ENCODE measurements at places on chromosomes 16 and 17.

DNA sequence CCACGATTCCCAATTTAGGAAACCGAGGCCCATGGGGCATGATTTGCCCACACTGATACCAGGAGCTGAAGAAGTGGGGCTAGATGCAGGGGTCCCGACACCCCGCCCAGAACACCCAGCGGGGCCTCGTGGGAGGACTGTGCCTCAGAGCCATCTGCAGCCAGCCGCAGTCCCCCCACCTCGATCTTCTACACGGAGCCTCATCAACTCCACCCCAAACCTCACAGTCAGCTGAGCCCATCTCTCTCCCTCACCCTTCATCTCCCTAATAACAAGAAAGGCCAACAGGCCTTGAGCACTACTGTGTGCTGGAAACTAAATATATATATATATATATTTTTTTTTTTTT, 4.2 kb downstream of the ITGAE start:
- DNase-seq = no peak

- DNase-seq = no peak
Observed at GRCh38 chr17:65297916-65298315, 160.7 kb downstream of the RGS9 start.

DNA sequence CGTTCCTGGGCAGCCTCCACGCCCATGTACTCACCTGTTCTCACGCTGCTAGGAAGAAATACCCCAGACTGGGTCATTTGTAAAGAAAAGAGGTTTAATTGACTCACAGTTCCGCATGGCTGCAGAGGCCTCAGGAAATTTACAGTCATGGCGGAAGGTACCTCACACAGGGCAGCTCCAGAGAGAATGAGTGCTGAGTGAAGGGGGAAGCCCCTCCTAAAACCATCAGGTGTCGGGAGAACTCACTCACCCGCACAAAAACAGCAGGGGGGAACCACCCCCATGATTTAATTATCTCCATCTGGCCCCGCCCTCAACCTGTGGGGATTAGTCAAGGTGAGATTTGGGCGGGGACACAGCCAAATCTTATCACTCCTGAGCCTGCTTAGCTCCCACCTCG, 18.2 kb downstream of the RAB40C start:
- no peak for DNase-seq

DNA sequence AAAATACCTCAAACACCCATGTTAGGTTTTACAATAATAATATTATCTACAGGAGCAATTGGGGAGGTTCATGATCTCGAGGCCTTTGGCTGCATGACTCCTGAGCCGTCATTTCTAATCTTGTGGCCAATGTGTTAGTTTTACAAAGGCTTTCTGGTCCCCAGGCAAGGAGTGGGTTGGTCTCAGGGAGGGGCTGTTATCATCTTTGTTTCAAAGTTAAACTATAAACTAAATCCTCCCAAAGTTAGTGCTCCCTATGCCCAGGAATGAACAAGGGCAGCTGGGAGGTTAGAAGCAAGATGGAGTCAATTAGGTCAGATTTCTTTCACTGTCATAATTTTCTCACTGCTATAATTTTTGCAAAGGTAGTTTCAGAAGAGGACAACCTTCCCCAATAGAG, 9.1 kb upstream of the CCL5 start:
- DNase-seq = peak; percentile 41

GRCh38 chr16:83630979-83631378, 176.8 kb upstream of the HSBP1 start:
- DNase-seq = no peak

DNA sequence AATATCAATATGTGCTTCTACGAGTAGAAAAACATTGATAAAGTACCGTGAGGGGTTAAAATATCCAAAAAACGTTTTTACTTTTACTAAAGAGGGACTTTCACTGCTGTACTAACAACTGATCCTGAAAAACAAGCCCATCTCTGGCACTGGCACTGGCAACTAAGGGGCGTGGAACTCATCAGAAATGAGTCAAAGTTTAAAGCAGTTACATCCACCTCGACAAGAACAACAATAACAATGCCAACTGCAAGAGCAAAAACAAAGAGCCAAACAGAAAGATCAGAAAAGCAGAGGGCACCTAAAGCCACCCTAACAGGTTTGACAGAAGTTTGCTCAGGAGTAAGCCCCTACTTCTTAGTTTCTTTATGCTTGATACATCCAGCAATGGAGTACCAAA, 13.1 kb downstream of the MBTPS1 start:
- no peak for DNase-seq

DNA sequence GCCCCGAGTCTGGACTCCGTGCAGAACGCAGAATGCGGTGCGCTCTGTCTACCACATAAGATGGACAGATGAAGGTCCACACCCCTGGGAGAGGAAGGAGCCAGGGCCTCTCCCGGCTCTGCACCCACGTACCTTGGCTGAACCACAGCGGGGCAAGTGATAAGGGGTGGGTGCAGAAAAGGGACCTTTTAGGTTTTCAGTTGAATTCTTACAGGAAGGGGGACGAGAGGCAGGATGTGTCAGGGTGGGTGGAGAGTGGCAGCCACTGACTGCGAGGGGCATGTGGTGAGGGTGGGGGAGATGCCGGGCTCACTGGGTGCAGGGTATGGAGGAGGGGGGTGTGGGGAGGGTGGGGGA, 372 bp downstream of the CD300A start:
- no peak for DNase-seq

GRCh38 chr16:88303405-88303804, 79.4 kb upstream of the ZNF469 start:
- no peak for DNase-seq

- no peak for DNase-seq
Observed at GRCh38 chr17:50487213-50488096, 8.8 kb downstream of the RSAD1 start.

- no peak for DNase-seq
Observed at GRCh38 chr17:33228548-33228947, 64.5 kb downstream of the ASIC2 start.

All from CD4-positive, alpha-beta memory T cell (primary cell).